Stimulated activated CD4-positive, alpha-beta T cell treated with anti-CD3 and anti-CD28 coated beads, Interleukin-12 subunit alpha, Interleukin-12 subunit beta, amount 100 ng/mL, for 4 hours (primary cell): ENCODE measurements at places on chromosomes 12 and 14.
A peak's percentile ranks its signal among the peaks of the same experiment; 100 is the strongest.

GRCh38 chr12:106131676-106132075, 7.1 kb downstream of the NUAK1 start:
- no peak for DNase-seq

- peak; percentile 15 for DNase-seq
These were observed 16.7 kb downstream of the OR9K2 start for GRCh38 chr12:55142669-55143565.

- DNase-seq, result no peak
These were observed 64.3 kb upstream of the PLEKHA5 start for GRCh38 chr12:19065223-19065622.

DNA sequence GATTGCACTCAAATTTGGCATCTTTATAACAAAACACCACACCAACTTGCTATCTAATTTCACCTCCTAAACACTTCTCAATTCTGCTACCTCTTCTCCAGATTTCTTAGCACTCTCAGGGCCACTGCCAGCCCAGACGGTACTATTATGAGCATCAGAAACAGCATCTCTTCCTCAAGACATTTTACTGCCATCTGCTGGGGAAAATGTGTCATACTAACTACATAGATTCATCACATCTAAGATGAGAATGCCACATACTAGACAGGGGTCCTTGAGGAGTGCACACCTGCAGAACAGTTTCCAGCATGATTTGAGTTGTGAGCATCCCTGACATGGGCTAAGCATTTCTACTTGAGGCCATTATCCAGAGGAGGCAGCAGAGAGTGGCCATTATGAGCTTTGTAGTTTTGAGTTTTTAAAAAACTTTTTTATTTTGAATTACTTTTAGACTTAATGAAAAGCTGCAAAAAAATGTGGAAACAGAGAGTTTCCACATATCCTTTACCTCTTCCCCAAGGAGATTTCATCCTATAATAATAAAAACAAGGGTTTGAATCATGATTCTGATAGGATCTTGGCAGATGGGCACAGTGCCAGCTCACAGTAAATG, 15.1 kb upstream of the GRIP1 start:
- DNase-seq, result no peak

- DNase-seq, result no peak
These were observed 206.4 kb downstream of the PIK3C2G start for GRCh38 chr12:18467620-18468245.

DNA sequence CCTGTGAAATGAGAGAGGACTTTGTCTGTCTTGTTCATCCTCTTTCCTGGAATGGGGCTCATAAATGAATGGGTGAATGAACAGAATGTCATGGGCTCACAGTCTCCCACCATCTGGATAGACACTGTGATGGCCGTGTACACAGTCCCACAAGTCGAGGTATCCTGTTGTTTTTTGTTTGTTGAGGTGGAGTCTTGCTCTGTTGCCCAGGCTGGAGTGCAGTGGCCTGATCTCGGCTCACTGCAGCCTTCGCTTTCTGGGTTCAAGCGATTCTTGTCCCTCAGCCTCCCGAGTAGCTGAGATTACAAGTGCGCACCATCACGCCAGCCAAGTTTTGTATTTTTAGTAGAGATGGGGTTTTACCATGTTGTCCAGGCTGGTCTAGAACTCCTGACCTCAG, 16.1 kb upstream of the PLA2G1B start:
- no peak for DNase-seq

DNA sequence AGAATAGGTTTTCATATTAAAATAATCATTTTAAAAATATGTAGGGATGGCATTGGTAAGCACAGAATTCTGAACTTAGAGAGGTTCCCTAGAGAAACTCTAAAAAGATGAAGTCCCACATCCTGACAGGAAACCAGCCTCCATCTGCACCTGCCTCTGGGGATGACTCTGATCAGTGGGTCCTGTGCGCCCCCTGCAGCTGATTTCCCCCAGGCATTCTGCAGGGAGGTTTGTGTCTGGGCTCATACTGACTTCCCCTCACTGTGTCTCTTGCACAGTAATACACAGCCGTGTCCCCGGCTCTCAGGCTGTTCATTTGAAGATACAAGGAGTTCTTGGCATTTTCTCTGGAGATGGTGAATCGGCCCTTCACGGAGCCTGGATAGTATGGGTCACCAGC, 602.9 kb downstream of the TMEM121 start:
- no peak for DNase-seq

DNA sequence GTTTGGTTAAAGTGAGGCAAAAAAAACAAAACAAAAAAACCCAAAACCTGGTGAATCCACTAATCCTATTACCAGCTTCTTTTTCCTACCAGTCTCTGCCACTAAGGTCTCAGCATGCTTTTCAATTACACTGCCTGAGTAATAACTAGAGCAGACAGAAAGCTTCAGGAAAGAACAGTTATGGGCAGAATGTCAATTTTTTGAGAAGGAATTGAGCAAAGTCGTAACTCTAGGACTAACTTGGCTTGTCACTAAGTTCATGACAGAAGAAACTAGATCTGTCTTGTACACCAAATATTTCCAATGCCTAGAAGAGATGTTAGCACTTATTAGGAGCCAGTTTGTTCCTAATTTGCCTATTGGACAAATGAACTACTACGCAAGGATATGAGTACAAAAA, 148.8 kb upstream of the CNOT2 start:
- no peak for DNase-seq

DNA sequence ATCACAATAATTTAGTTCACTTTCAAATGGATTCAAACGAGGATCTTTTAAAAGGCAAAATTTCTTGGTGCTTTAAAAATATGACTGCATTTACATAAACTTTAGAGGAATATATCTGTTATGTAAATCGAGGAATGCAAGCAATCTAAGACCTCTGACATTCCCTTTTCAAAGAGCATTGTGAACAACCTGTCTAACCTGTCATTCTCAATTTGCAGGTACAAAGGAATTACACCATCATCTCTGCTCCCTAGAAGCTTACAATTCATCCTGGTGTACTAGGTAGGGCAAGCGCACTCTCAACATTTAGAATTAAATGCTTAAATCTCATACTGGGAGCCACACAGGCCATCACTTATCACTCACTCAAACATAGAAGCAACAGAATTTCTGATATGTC, 35.6 kb downstream of the BMP4 start:
- DNase-seq, result no peak

GRCh38 chr12:31899109-31899508, 60.1 kb upstream of the RESF1 start:
- DNase-seq, result no peak

DNA sequence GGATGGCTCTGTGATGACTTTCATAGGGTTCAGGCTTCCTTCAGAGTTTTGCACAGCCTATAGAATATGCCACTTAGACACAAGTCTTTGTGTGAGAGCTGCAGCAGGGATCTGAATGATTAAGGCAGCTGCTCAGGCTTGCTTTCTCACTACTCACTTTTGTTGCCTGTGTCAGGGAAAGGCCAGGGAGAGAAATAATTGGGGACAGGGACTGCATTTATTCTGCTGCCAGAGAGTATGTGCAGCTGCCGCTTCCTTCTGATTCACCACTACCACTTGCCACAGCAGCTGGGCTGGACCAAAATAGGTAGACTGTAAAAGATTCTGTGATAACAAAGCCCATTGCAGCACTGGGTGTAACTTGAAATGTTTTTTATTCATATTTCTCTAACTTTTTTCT, 49.7 kb downstream of the TRMT5 start:
- no peak for DNase-seq

GRCh38 chr12:43882578-43883178, 46.8 kb downstream of the TMEM117 start:
- no peak for DNase-seq
